ENCODE measurements at places on chromosomes 12 and 14.

DNA sequence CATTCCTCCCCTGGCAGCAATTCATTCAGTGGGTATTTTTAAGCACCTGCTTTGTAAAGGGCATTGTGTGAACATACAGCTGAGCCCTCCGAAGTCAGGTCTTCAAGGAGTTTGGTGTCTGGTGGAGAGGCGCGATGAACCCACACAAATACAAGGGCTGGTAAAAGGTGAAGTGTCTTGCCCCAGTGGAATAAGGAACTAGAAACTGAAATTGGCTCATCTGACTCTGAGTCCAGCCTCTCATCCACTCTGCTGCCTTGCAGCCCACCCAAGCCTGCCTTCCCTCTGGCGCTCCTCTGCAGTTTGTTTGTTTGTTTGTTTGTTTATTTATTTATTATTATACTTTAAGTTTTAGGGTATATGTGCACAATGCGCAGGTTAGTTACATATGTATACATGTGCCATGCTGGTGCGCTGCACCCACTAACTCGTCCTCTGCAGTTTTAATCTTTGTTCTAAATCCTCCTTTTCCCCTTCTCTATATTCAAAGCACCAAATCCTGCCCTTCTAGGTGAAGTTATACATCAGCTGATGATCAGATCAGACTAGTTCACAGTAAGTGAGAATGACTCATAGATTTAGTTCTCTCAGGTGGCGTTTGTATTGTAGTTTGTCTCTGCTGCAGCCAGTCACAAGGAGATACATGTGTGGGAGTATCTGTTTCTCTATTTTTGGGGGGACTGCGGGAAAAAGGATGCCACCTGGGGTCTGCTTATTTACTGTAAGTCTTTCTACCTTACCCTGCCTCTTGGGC, 394.5 kb downstream of the APAF1 start:
- no peak for DNase-seq

DNA sequence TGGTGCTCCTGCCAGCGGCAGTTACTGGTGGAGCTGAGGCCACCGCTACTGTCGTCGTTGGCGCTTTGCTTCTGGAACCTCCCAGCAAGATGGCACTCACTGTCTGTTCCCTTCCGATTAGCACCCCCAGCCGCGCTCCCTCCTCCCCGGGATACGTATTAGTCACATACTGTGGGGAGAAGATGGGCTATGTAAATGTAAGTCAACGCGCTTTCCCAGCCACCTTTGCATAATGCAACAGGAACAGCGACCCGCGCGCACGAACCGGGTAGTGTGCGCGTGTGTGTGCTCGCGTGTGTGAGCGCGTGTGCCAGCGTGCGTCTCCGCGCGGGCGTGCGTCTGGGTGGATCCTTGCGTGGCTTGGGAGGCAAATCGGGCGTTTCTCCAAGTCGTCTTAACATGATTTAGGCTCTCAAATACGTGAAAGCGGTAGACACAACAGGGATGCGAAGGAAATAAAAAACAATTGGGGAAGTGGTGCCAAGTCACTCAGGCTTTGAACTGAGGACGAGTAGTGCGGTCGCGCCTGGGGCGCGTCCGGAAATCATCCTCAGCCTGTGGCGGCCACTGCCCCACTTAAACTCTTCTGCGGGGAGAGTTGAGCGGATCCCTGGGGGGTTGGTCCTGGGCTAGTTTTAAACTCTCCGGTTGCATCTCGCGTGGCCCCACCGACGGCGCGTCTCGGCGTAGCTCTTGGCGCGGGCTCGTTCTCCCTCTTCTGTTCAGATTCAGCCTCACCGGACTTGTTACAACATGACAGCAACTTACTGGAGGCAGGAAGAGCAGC, 1.8 kb downstream of the FLRT2 start:
- no peak for DNase-seq

GRCh38 chr12:116539905-116540482, 19.2 kb upstream of the MAP1LC3B2 start:
- no peak for DNase-seq

DNA sequence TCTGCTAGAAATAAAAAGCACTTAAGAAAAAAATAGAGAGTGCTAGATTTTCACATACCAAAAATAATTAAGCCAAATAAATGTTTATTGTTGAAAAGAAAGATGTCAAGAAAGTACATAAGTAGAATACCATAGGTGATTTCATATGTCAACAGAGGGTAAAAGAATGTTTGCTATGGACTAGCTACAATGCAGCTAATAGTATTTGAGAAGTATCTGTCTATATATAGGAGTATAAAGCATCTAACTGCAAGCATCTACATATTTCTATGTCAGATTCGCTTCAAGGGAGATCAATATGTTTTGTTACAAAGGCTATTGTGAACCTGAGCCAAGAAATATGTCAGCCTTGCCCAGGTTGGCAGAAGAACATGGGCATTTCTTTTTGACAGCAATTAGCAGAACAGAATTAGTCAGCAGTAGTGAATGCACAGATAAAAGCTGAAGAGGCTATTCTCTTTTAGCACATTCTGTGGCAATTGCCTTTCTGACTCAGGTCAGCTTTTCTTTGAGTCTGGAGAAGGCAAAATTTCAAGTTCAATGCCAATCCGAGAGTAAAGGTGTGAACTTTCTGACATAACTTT, 140.1 kb downstream of the ALG10B start:
- DNase-seq, result no peak

DNA sequence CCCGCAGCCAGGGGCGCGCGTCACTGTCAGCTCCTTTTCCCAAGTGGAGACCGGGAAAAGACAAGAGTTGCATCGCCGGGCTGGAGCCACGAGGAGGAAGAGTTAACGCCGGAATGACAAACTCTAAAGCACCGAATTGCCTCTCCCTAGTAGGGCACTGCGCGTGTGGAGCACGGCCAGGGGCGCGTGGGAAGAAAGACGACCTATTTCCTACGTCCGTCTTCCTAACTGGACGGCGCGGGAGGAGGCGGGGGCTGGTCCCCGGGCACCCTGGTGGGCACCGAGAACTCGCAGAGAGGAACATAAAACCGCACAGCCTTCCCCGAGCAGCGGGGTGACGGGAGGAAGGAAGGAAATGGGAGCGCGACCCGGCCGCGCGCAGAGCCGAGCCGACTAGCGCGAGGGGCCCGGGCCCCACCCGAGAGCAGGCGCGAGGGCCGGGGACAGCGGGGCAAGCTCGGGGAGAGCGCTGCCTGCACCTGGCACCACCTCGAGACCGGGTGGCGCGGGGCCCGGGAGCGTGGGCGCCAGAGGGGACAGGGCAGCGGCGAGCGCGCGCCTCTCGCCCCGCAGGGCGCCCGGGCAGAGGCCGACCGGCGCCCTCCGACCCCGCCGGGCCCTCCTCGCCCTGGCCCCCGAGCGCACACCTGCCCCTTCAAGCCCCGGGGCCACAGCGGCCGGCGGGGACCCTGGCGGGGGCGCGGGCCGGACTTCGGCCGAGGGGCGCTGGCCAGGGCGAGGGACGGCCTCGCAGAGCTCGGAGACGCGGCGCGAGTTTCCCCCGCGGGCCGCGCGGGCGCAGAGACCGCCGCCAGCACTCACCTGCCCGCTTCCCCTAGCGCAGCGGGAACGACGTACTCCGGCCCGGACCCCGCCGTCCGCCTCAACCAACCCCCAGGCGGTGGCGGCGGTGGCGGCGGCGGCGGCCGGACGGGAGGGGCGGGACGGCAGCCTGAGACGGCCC, at the start of gene SETD3:
Gene SETD3 (minus strand): TSS at position 954 of the 964 bp plus-strand sequence. CDS start 15,054 bp downstream, outside the sequence.
- DNase-seq, result no peak
